NB4 (cell line): ENCODE measurements at places on chromosomes 5 and 9.

DNA sequence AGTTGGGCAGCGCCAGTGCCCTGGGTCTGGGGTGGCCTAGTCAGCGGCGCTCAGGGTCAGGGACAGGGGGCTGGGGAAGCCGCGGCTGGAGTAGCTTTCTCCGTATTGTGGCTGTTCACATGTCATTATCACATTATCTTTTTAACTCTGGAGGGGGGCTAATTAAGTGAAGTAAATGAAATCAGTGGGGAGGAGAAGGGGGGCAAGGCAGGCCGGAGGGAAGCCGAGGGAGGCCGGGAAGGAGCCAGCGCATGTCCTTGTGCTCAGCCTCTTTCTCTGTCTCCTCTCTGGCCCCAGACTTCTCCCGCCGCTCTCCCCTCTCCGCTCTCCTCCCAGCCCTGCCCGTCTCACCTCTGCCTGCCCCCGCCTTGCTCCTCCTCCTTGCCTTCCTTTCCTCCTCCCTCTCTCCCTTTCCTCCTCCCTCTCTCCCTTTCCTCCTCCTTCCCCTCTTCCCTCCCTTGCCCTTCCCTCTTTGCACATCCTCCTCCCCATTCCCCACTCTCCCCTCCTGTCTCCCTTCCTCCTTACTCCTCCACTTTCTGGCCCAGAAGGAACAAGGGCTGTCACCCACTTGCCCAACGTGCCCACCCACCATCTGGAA, 38.7 kb downstream of the ASS1 start:
- DNase-seq = no peak

- no peak for DNase-seq
Measured at GRCh38 chr5:127280491-127281220, 9.9 kb upstream of the MEGF10 start.

DNA sequence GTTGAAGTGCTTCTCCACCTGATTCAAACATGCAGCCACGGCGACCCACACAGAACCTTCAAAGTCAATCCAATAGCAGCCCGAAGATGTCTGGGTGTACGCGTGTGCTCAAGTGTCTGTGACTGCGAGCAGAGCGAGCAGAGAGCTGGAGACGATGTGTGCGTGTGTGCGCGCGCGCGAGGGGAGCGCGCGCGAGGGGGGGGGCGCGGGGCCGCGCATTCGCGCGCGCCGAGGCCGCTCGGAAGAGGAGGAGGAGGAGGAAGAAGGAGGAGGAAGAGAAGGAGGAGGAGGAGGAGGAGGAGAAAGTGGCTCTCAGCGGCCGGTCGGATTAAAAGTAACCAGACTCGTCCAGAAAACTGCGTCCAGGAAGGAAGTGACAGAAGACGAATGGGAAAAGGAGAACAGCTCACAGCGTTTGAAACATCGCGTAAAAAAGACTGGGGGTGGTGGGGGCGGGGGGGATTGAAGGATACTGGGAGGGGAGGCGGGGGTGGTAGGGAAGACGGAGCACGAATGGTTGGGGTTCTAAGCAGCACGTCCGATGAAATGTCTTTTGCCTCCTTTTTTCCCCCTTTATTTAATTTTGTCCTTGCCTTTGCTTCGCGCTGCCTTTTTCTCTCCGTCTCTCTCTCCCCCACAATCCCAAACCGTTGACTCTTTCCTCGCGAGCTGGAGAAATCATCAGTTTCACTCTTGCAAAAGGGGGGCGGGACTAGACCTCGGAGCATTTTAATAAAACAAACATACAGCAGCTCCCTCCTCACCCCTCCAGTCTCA, at the start of gene MEF2C:
MEF2C (minus strand) TSS at position 126 of the 777 bp plus-strand sequence. CDS start 59,396 bp downstream, outside the sequence.
- DNase-seq = peak; percentile 13

DNA sequence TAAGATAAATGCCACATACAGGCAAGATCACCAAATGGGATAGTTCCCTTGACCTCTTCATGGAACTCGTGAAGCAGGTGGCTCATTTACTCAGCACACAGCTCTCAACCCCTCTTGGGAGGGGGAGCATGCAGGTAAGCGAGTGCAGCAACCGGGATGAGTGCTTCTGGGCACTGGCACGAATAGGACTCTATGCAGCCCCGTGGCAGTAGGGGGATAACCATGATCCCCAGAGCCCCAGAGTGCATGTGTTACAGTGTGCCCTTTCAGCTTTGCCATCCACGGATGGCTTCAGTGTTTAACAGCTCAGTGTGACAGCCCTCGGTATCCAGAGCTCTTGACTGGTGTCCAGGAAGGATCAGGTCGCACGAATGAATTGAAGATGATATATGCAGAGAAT, 1187.1 kb downstream of the CDH9 start:
- DNase-seq = no peak

DNA sequence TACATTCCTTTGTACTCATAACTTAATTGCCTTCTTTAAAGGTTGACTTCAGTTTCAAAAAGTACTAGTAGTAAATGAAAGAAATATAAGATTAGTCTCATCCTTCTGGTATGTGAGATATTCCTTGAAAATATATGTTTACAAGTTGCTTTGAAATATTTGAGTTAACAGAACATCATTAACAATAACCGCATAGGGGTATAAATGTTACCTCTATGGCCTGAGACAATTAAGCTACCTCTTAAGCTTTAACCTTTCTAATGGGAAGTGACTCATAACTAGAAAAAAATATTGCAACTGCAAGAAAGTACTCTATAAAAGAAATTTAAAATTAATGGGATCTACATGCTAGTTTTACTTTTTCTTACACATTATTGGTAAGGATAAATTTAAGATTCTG, 399.0 kb downstream of the CDH10 start:
- DNase-seq = no peak

DNA sequence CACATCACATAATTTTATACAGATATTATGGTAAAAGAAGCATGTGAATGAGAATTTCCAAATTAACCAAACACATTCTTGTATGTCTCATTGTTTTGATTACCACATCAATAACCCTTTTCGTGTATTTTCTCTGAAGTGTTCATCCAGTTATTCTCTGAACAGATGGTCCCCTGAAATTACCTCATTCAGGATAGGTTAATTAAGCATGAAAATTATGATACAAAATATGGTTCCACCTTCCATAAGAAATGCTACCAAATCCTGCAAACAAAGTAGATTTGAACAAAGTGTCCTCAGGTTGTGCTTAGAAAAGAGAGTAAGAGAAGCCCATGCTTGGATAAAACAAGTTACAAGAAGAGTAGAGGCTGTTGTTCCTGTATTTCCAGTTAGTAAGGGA, 83.1 kb upstream of the LMNB1 start:
- DNase-seq = no peak

DNA sequence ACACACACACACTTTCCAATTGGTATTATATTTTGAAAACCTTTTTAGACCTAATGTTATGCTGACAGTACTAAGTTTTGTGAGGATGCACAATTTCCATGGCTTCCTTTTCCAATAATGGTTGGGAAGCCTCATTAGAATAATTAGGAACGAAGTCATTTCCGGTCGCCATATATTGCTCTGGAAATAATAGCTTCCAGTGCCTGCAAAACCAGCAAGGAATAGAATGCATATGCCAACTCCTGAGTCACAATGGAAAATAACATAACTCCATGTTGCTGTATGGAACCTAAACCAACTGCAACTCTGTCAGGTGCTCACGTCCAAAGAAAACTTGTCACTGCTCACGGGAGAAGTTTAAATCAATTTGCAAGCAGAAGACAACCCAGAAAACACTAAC, 222.0 kb downstream of the EBF1 start:
- DNase-seq = no peak

DNA sequence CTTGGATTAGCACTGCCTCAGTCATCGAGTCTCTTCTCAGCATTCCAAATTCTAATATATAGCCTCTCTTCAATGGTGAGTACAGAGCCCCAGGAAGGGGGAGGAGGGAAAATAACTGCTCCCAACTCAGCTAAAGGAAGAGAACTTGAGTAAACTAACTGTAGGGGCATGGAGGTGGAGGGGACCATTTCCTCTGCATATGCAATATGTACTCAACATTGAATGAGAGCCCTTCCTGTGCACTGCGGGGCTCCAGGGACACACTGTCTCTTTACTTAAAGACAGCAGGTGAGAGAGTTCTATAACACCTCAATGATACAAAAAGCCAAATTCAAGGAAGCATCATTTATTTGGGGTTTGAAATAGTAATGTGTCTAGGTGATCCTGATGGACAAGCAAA, 75.1 kb downstream of the GNAQ start:
- DNase-seq = peak; percentile 31

DNA sequence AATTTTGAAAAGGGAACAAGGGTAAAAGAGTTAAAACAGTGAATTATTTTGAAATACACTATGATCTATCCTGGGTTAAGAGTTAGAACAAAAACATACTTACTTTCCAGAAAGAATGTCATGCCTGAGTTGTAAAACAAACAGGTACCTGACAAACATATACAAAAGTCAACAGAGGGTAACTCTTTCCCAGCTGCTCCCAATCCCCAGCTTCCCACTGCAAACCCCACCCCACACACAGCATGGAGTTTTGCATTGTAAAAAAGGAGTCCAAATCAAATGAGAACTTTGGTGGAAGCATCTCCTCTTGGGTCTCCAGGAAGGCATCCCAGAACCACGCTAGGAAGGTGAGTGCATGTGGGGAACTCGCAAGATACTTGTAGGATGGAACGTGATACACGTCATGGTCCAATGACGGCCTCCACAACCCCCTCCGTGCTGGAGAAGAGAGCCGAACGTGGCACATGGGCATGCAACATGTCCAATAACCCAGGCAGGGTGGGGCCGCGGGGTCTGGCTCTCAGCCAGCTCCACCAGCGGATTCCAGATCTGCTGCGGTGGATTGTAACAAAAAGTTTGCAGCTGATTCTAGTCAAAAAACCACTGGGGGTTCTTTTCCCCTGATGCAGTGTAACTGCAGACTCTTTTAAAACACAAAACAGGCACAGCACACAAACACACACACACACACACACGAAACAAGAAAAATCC, 55.8 kb downstream of the EPB41L4B start:
- no peak for DNase-seq

- DNase-seq = no peak
Measured at GRCh38 chr9:131661568-131662288, 78.1 kb downstream of the RAPGEF1 start.
